Spleen (tissue), 13 donors: ENCODE measurements at places on chromosomes 6 and 20. TPM values are rescaled to one million over a fixed set of nuclear protein-coding genes. Genes with fewer than 3 reads are reported as not detected.

UBD gene
- total RNA-seq: 10.9 TPM

MAD2L1BP gene
- 20.4 TPM for total RNA-seq

TXLNB gene
- 2.4 TPM for total RNA-seq

- no peaks in the 10 kb centered on the region for H3K27me3 ChIP-seq
- no peaks in the 10 kb centered on the region for H3K4me1 ChIP-seq
- DNase-seq: no peak
- H3K27ac ChIP-seq: no peak overlapping the region
- H3K4me3 ChIP-seq: no peak overlapping the region
Measured at GRCh38 chr6:118544105-118544504, 4.0 kb upstream of the PLN start.

LBP gene
- not detected for total RNA-seq
